Neural progenitor cell (in vitro differentiated cells): ENCODE measurements at places on chromosomes 2 and 18. TPM values are rescaled to one million over a fixed set of nuclear protein-coding genes. Genes with fewer than 3 reads are reported as not detected.

- no peaks in the 10 kb centered on the region for H3K36me3 ChIP-seq
- H3K27ac ChIP-seq: no peak overlapping the region
- no peaks in the 10 kb centered on the region for H3K27me3 ChIP-seq
- no peak for DNase-seq
- H3K4me1 ChIP-seq: no peaks in the 10 kb centered on the region
- H3K4me3 ChIP-seq: no peak overlapping the region
Measured at GRCh38 chr18:65721619-65722018, 29.2 kb upstream of the CDH7 start.

DNA sequence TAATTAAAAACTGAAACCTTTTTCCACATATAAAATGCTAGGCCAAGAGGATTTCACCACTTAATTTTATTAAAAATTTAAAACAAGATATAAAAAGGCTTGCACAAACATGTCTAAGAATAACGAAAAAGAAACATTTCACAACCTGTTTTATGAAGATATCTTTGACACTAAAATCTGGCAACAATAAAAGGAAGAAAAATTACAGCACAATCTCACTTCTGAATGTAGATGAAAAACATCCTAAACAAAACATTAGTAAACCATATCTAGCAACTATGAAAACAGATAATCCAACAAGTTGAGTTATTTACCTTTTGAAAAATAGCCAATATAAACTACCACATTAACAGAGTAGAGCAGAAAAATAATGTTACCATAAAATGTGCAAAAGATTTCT is 185.4 kb upstream of the MMADHC start:
- peaks cover 2% of the 10 kb centered on the region for H3K4me1 ChIP-seq
- no peak overlapping the region for H3K4me3 ChIP-seq
- H3K27ac ChIP-seq: no peak overlapping the region
- no peaks in the 10 kb centered on the region for H3K36me3 ChIP-seq

- H3K27me3 ChIP-seq: no peaks in the 10 kb centered on the region
- no peak for DNase-seq
- H3K4me1 ChIP-seq: no peaks in the 10 kb centered on the region
- no peak overlapping the region for H3K4me3 ChIP-seq
- no peak overlapping the region for H3K27ac ChIP-seq
Measured at GRCh38 chr2:34656632-34657031, 1057.5 kb upstream of the FAM98A start.

- no peak overlapping the region for H3K4me3 ChIP-seq
- no peak overlapping the region for H3K27ac ChIP-seq
- H3K4me1 ChIP-seq: peaks cover 1% of the 10 kb centered on the region
- DNase-seq: no peak
Measured at GRCh38 chr2:24015562-24016375, 5.9 kb downstream of the MFSD2B start.

- H3K36me3 ChIP-seq: no peaks in the 10 kb centered on the region
- no peaks in the 10 kb centered on the region for H3K27me3 ChIP-seq
- H3K27ac ChIP-seq: no peak overlapping the region
Measured at GRCh38 chr2:119339562-119339923, 27.1 kb downstream of the C2orf76 start.

- H3K27ac ChIP-seq: no peak overlapping the region
- H3K36me3 ChIP-seq: no peaks in the 10 kb centered on the region
- no peak overlapping the region for H3K4me3 ChIP-seq
- no peaks in the 10 kb centered on the region for H3K27me3 ChIP-seq
- DNase-seq: no peak
Measured at GRCh38 chr2:188042412-188042811, 249.3 kb upstream of the GULP1 start.

- no peaks in the 10 kb centered on the region for H3K4me1 ChIP-seq
- H3K36me3 ChIP-seq: no peaks in the 10 kb centered on the region
- H3K4me3 ChIP-seq: no peak overlapping the region
- H3K27ac ChIP-seq: no peak overlapping the region
Measured at GRCh38 chr18:63451799-63452660, 24.7 kb upstream of the SERPINB5 start.

DNA sequence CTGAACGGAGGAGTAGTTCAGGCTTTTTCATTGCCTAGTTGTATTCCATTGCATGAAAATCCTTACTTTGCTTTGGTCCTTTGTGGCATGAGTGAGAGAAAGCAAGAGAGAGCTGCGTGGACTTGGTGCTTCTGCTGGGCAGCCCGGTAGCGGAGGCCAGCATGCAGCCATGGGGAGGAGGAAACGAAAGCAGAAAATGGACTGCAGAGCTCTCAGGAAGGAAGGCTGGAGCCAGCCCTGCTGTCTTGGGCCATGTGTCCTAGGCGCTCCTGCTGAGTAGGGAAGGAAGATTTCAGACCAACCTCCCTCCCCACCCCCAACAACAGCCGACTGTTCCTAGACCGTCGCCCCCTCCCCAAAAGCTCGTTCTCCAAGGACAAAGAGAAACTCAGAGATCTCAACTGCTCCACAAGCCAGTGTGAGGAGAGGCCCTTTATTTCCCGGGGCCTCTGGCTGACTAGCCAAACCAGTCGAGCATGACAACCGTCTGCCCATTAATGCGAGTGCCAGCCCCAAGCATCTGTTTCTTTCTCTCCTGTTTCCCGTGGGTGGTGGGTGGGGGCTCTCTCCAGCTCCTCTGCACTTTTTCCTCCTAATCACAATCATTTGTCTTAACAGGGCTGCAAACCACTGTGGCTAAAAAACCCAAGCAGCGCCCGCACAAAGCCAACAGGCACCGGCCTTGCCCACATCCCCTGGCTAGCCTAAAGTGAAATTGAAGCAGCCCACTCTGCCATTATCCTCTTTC is 66.8 kb upstream of the FZD7 start:
- H3K27ac ChIP-seq: peak overlapping the region; percentile 38
- no peak for DNase-seq
- no peaks in the 10 kb centered on the region for H3K27me3 ChIP-seq
- H3K4me1 ChIP-seq: peaks cover 52% of the 10 kb centered on the region
- no peak overlapping the region for H3K4me3 ChIP-seq

- peak; percentile 5 for DNase-seq
- no peaks in the 10 kb centered on the region for H3K4me1 ChIP-seq
- H3K4me3 ChIP-seq: no peak overlapping the region
- H3K27me3 ChIP-seq: no peaks in the 10 kb centered on the region
- H3K27ac ChIP-seq: no peak overlapping the region
Measured at GRCh38 chr2:106960683-106961161, 74.8 kb upstream of the ST6GAL2 start.

DNA sequence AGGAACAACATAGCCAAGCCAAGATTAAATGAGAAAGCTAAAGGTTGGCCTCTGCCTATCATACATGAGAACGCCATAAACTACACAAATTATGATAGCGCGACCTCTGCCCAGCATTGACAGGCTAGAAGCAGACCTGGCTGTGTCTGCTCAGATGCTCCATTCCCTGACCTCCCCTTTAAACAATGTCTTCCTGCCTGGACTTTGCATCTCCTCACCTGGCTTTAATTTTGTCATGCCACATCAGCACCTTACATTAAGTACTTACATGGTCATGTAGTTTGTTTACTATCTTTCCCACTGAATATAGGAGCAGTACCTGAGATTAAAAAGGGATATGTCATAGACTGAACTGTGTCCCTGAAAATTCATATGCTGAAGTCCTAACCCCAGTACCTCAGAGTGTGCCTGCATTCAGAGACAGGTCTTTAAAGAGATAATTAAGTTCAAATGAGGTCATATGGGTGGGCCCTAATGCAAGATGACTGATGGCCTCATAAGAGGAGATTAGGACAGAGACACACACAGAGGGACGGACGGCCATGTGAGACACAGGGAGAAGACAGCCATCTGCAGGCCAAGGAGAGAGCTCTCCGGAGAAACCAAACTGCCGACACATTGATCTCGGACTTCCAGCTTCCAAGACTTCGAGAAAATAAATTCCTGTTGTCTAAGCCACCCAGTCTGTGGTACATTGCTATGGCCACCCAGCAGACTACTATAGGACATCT is 103.7 kb downstream of the BIN1 start:
- peak; percentile 27 for DNase-seq
- H3K4me1 ChIP-seq: peaks cover 18% of the 10 kb centered on the region
- H3K4me3 ChIP-seq: no peak overlapping the region

GRCh38 chr18:43393174-43393573 is 115.9 kb upstream of the SYT4 start:
- no peak overlapping the region for H3K4me3 ChIP-seq
- DNase-seq: no peak
- no peaks in the 10 kb centered on the region for H3K4me1 ChIP-seq
- H3K27me3 ChIP-seq: no peaks in the 10 kb centered on the region
- no peaks in the 10 kb centered on the region for H3K36me3 ChIP-seq
- H3K27ac ChIP-seq: no peak overlapping the region

DNA sequence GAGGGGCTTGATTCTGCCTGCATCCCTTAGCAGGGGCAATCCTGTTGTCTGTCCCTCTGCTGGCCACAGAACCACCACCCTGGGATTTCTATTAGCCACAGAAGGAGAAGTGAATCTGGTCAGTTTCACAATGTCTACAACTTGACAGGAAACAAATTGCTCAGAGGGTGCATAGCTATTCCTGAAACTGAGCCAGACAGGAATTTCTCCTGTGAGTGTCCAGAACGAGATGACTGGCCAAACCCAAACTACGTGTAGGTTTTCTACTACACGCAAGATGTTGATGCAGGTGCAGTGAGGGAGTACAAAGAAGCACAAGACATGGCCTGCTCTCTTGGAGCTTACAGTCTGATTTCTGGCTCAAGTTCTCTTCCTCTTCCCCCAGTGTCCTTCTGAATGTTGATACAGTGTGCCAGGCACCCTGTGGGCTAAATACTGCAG is 201.9 kb downstream of the CLIP4 start:
- DNase-seq: no peak
- H3K27me3 ChIP-seq: no peaks in the 10 kb centered on the region

DNA sequence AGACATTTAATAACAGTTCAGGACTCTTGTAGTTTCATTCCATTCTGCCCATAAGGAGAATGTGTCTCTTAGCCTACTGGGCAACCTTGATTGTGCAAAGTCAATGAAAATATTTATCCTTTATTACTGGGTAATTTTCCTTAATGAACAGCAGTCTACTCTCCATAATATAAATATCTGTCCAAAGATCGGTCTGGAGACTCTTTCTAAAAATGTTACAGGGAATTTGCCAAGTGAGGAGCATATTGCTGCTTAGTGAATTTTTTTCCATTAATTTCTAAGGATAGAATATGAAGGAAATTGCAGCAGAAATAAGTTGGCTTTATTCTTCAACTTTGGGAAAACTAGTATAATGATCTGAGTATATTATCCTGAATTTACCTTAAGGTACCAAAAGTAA is 817.1 kb upstream of the FSHR start:
- DNase-seq: no peak
- H3K27ac ChIP-seq: no peak overlapping the region

- H3K36me3 ChIP-seq: peaks cover 17% of the 10 kb centered on the region
- no peak overlapping the region for H3K27ac ChIP-seq
- no peak overlapping the region for H3K4me3 ChIP-seq
- peaks cover 4% of the 10 kb centered on the region for H3K4me1 ChIP-seq
- H3K27me3 ChIP-seq: no peaks in the 10 kb centered on the region
Measured at GRCh38 chr2:196718419-196719109, 79.0 kb downstream of the CCDC150 start.

DNA sequence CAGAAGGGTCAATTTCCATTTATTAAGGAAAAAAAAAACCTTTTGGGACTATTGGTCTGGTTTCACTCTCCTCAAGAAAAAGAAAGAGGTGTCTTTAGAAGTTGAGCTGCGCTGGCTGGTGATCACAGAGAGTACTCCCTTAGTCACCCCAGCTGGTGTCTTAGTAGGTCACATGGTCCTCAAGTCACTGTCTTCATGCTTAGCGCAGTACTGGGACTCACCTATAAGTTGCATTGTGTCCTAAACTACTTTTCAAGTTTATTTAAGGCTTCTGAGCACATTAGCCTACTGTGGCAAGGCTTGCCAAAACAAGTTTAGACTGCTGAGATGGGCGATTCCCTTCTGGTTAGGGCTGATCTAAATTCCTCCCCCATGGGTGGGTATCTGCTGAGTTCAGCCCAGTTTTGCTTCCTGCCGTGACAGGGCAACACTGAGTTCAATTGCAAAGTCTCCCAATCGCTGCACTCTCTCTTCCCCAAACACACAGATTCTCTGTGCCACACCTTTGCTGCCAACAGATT is 824.9 kb upstream of the CRIM1 start:
- no peak overlapping the region for H3K27ac ChIP-seq
- no peak for DNase-seq
- no peaks in the 10 kb centered on the region for H3K36me3 ChIP-seq
- H3K4me3 ChIP-seq: no peak overlapping the region
- no peaks in the 10 kb centered on the region for H3K27me3 ChIP-seq

DNA sequence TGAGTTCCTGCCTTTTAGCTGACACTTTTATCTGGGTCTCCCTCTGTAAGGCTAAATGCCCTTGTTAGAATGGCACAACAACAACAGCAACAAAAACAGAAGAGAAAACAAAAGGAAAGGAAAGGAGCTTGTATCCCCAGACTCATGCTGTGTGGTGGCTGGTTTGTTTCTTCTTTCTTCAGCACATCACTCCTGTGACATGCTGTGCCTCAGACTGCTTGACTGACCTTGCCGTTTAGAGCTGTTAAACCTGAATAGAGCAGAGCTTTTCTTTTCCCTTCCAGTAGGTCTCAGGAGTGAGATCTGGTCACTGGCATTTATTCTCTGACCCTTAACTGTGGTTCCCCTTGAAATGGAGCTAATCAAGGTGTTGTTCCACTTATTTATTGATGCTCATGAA is 18.9 kb downstream of the GALNT13 start:
- no peaks in the 10 kb centered on the region for H3K36me3 ChIP-seq
- H3K4me3 ChIP-seq: no peak overlapping the region
- DNase-seq: peak; percentile 50
- no peak overlapping the region for H3K27ac ChIP-seq
- H3K27me3 ChIP-seq: no peaks in the 10 kb centered on the region

DNA sequence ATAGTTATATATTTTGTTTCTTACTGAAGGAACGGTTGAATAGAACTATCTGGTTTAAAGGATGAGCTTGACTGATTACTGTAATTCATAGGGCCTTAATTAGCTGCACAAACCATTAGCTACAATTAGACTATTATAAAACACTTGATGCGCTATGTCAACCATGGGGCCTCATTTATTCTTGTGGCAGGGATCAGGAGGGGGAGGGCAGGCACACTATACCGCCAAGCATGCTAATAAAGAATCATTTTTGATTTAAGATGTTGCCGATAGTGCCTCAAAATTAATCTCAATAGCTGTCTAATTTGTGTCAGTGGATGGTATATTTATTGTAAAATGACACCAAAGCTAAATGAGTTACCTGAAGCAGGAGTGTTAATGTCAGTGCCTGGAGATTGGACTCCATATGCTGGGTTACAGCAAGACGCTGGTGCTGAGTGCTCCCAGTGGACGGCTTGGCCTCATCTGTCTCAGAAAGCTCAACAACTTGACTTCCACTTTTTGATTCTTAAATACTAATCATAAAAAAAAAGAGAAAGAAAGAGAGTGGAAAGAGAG is 1007.0 kb upstream of the CELF4 start:
- no peak for DNase-seq
- H3K4me3 ChIP-seq: no peak overlapping the region
- H3K4me1 ChIP-seq: no peaks in the 10 kb centered on the region
- H3K27ac ChIP-seq: no peak overlapping the region

GRCh38 chr2:60335533-60336237 is 217.8 kb downstream of the BCL11A start:
- H3K27me3 ChIP-seq: no peaks in the 10 kb centered on the region
- no peak for DNase-seq
- H3K27ac ChIP-seq: no peak overlapping the region
- H3K4me3 ChIP-seq: no peak overlapping the region
- no peaks in the 10 kb centered on the region for H3K36me3 ChIP-seq

The RAX gene
- total RNA-seq: 20.7 and 78.1 TPM in 2 replicates

The KIAA2012 gene
- not detected in 2 replicates for total RNA-seq

The GPR75 gene
- total RNA-seq: 0.94 and 1.1 TPM in 2 replicates

The ALKAL2 gene
- total RNA-seq: not detected in 2 replicates

The MYCN gene
- total RNA-seq: 24.7 and 26.7 TPM in 2 replicates

The ABHD1 gene
- total RNA-seq: 0.65 and 1.1 TPM in 2 replicates

The SPC25 gene
- 38.9 and 60.0 TPM in 2 replicates for total RNA-seq

The PHLPP1 gene
- 20.8 and 23.8 TPM in 2 replicates for total RNA-seq
